ENCODE measurements at places on chromosomes 16 and 17.

- DNase-seq: no peak
These were observed 76.5 kb downstream of the AATF start for GRCh38 chr17:37025238-37025637.

DNA sequence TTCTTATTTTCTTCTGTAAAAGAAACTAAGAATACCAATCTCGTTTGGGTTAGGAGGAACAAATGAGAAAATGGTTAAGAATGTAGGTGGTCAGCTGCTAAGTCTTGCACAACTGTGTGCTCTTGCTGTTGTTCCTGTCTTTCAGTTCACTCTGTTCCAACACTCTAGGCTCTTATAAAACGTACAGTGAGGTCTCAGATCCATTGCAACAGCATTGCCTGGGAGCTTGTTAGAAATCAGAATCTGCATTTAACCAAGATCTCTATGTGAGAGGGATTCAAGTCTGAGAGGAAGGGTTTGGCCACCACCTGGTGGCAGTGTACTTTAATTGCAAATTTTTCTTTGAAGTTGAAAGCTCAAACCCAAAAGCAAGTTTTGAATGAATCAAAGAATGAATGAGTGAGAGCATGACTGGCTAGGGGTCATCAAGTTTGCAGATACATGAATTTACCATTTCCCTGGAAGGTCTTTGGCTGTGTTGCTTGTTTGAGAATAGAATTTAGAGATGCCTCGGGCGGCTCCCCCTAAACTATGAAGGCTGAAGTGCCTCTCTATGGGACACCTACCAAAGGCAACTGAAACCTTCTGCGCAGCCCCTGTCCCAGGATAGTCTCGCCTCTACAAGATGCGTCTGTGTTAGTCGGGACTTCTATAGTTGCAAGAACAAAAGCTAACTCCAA, 2.5 kb downstream of the ALOX15B start:
- no peak for DNase-seq

- DNase-seq: no peak
These were observed 33.7 kb downstream of the PIMREG start for GRCh38 chr17:6477831-6478383.

- peak; percentile 82 for DNase-seq
These were observed 29.2 kb upstream of the LRRC75A start for GRCh38 chr17:16521070-16521727.

- DNase-seq: no peak
These were observed 22.5 kb upstream of the LYRM9 start for GRCh38 chr17:27915709-27916108.

- no peak for DNase-seq
These were observed 88.1 kb downstream of the GOSR1 start for GRCh38 chr17:30565073-30565935.

DNA sequence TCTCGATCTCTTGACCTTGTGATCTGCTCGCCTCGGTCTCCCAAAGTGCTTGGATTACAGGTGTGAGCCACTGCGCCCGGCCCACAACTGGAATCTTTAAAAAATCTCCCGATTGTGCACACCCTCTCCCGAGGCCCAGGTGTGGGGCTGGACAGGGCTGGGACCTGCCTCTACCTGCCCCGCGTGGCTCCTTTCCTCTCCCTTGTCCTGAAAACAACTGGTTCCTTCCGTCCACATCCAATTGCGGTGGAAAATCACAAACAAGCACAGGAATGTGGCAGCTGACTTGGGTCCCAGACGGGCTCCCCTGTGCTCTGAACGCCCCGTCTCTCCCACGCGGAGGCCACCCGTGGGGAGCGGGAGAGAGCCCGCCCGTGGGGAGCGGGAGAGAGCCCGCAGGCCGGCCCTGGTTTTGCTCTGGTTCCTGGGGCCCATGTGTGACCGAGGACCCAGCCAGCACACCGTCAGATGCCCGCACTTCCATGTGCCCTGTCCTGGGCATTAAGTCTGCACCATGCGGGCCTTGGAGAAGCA, 3.0 kb upstream of the TMEM204 start:
- DNase-seq: no peak

DNA sequence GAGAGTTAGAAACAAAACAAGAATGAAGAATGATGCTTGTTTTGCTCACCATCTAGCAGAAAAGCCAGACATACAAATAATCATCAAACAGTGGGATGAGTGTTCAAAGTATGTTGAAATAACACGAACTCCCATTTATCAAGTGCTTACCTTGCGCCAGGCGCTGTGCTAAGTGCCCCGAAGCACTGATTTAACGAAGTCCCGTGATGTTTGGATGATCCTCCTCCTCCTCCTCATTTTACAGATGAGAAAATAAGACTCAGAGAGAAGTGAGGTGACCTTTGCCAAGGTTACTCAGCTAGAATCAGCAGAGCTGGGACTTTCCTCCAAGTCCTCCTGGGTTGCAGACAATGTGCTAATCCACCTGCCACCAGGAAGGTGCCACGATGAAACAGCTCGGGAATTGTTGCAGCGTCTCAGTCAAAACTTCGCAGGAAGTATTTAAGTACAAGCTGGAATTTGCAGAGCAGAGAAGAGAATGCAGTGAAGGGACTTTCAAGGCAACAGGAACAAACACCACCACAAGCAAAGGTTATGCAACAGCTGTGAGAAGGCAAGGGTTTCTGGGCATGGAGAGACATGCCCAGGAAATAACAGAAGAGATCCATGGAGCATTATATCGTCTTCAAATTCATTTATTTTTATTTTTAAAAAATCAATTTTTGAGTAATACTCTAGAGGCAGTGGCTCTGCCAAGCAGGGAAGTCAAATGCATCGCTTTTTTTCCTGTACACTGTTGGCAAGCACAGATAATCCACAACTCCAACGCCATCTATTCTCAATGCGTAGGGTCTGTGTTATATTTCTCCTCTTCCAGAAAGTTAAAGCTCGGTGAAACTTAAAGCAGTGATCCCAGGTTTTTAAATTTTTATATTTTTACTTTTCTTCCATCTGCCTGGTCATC, 11.1 kb downstream of the PRCD start:
- no peak for DNase-seq

DNA sequence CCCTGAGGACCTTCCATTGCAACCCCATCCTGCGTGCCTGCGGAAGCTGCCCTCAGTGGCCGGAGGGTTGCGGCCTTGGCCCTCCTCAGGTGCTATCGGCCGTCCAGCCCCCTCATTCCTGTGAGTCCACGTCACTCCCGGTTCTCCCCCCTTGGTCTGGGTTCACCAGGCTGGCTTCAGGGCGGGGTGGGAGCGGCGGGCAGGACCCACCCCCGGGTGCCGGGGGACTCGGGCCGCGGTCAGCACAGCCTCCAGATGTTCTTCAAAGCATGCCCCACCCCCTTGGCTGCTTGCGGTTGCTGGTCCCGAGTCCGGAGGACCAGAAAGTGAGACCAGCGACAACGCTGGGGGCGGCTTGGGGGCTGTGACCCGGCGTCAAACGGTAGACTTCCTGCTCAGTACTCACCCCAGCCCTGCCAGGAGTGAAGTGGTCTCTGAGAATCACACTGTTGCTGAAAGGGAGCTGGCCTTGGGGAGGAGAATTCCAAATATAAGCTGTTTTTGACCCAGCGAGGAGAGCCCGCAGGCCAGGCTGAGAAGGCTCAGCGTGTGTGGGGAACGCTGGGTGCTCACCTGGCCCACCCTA, 4.5 kb downstream of the ZNF469 start:
- DNase-seq: no peak

Data from cardiac septum (tissue), 1 donor.